ENCODE measurements at places on chromosomes 1 and 21.

GRCh38 chr1:229970714-229971113, 96.3 kb upstream of the GALNT2 start:
- DNase-seq, result no peak

GRCh38 chr1:25731148-25731547, 68.8 kb upstream of the SELENON start:
- no peak for DNase-seq

DNA sequence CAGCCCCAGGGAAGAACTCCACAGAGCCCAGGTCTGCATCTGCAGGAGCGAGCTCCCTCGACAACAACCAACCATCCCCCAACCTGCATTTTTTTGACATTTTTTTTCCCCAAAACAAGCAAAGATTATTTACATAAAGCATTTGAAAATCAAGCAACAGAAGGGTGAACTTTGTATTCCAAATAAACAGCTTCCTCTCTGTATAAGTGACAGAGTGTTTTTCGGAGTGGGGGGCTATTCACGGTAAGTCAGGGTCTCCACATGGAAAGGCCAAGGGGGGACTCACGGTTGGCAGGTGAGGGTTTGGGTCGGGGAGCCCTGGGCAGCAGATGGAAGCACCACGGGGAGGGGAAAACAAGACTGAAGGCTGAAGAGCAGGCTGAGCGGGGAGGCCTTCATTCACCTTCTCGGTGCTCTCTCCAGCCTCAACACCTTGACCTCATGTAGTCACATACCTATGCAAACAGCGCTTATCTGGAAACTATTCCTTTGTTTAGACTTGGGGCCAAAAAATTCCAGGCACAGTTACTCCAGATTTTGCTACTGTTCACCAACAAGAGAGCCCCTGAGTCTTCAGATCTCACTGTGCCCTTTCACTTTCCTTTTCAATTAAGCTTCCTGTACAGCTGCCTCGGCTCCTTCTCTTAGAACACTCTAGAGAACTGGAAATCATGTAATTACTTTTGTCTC, 27.6 kb downstream of the C2CD2 start:
- no peak for DNase-seq

DNA sequence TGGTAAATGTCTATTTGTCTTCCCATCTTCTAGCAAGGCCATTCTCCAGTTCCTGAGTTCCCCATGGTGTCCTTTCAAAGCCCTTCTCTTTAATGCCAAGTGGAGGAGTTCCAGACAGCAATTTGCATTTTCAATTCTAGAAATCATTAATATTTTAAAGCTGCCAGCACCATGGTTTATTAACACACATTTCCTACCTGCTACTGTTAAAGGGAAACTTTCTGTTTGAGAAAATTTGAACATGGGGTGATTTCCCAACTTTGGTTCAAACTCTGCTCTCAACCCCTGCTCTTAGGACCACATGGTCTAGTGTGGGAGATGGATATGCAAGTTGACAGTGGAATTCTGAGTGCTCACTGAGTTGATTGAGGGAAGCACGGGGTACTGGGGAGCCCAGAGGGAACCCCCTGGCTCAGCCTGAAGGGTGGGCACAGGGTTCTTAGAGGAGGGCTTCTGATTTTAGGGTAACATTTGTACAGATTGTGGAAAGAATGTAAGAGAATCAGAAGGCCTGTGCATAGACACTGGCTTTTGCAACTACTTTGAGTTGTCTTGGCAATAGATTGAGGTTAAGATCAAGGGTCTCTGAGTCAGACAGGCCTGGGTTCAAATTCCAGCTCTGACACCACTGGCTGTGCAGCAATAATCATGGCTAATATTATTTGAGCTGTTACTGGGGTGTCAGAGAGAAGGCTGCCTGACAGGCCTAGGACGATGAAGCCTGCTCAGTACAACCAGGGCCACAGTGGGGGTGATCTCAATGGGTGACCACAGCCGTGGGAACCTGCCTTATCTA, 97.8 kb downstream of the BEND5 start:
- no peak for DNase-seq

GRCh38 chr1:219670426-219671149, 57.7 kb upstream of the ZC3H11B start:
- no peak for DNase-seq

DNA sequence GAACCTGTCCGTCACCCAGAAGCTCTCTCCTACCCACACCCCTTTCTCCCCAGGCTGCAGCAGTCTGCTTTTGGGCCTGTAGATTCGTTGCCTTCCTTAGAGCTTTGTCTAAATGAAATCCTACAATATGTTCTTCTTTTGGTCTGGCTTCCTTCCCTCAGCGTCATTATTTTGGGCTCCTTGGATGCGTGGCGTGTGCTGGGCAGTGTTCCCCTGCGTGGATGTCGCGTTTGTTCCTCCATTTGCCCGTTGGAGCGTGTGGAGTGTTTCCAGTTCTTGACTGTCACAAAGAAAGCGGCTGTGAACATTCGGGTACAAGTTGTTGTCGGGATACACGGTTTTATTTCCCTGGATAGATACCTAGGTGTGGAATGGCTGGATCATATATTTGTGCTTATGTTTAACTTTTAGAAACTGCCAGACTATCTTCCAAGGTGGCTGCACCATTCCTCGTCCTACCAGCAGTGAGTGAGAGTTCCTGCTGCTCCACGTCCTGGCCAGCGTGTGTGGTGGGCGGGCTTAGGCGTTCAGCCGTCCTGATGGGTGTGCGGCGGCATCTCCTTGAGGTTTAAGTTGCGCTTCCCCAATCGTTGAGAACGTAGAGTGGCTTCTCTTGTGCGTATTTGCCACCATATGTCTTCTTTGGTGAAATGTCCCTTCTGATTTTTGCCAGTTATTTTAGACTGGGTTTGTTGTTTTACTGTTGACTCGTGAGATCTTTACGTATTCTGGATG, 31.7 kb downstream of the SKI start:
- no peak for DNase-seq

DNA sequence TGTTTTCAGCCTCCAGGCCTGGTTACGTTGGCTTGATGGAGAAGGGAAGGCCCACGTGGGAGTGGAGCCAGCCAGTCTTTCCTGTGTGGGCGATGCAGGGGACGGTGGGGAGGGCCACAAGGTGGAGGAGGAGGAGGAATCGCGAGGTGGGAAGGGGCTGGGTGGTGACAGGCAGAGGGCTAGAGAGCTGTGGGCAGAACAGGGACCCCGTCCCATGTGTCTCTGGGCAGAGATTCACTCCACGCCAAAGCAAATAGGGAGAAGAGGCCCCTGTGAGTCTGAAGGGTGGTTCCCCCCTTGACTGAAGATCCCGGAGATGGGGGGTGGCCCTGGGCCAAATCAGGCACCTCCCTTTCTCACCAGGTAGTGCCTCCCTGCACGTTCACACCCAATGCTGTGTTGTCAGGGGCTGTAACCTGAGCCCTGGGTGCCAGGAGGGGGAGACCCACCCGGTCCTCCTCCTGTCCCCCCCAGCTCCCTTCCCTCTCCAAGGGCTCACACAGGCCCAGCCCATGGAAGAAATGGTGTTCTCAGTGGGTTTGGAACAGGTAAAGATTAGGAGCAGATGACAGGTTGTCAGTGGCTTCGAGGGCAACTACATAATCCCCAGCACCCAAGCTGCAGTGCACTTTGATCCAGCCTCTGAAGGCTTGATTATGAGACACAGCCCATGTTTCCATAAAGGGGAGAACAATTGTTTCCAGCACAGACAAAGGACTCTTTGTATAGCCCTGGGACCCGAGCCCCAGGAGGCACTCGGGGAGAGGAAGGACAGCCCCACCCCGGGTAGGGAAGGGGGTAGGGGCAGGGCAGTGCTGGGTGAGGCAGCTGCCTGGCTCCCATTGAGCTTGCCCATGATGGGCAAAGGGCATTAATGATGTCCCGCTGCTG, 37.7 kb upstream of the GPR37L1 start:
- DNase-seq, result no peak

DNA sequence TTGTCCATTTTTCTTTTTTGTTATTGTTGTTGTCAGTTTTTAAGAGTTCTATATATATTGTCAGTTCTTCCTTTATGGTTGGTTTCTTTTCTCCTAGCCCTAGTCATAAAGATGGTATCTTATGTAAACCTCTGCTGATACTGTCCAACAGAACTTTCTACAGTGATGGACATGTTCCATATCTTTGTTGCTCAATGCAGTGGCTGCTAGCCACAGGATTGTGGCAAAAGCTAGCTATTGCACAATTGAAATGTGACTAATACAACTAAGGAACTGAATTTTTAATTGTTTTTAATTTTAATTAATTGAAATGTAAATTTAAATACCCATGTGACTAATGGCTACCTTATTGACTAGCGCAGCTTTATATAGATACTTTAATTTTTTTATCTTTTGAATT, 411.8 kb upstream of the PTBP2 start:
- DNase-seq, result no peak

DNA sequence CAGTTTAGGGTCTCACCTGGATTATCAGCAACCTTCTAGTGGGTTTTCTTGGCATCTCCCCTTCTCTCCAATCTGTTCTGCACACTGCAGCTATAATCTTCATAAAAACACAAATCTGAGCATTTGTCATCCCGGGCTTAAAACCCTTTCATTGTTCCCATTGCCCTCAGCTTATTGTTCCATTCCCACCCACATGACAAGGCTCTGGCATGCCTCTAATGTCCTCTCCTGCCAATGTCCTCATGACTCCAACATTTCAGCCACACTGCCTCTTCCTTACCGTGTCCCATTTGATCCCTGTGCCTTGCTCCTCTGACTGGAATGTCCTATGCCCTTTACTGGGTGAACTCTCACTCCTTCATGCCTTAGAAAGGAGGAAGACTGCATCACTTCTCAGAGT, 7.5 kb upstream of the DPH2 start:
- DNase-seq, result no peak

GRCh38 chr1:147837129-147837963, 65.2 kb upstream of the GJA8 start:
- no peak for DNase-seq

DNA sequence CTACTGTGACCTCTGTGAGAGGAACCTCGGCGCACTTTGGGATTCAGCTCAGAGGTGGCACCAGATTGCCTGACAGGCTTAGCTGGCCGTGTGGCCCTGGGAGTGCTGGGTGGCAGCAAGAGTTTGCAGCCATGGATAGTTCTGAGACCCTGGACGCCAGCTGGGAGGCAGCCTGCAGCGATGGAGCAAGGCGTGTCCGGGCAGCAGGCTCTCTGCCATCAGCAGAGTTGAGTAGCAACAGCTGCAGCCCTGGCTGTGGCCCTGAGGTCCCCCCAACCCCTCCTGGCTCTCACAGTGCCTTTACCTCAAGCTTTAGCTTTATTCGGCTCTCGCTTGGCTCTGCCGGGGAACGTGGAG, 67.5 kb downstream of the DISC1 start:
- DNase-seq, result no peak

DNA sequence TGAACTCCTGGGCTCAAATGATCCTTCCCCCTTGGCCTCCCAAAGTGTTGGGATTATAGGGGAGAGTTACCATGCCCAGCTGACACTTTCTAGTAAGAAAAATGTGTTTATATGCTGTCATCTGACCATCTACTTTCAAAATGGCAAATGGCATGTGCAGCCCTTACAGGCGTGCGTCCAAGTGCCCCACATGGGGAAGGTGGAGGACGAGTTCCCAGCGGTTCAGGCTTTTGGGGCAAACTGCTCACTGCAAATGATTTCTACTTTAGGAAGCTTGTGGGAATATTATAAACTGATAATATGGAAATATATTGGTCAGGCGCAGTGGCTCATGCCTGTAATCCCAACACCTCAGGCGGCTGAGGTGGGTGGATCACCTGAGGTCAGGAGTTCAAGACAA, 41.5 kb upstream of the NADK start:
- no peak for DNase-seq

DNA sequence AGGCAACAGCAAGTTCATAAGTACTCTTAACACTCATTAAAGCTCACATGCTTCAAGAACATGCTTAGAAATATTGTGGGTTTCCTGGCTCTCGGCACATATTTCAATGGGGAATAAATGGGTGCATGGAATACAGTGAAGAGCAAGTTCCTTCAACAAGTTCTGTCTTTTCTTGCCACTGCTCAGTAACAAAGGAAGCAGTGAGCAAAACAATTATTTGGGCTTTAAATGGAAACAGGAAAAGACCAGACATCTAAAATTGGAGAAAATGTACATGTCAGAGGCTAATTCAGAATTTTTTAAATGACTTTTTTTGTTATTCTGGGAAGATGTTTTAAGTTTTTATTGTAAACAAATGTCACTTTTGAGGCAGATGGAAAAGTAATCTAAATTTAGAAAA, 478.7 kb downstream of the SETD4 start:
- no peak for DNase-seq

GRCh38 chr1:8213676-8214075, 104.2 kb upstream of the SLC45A1 start:
- DNase-seq, result no peak

- no peak for DNase-seq
These were observed 27.6 kb downstream of the SKI start for GRCh38 chr1:2255420-2256369.

DNA sequence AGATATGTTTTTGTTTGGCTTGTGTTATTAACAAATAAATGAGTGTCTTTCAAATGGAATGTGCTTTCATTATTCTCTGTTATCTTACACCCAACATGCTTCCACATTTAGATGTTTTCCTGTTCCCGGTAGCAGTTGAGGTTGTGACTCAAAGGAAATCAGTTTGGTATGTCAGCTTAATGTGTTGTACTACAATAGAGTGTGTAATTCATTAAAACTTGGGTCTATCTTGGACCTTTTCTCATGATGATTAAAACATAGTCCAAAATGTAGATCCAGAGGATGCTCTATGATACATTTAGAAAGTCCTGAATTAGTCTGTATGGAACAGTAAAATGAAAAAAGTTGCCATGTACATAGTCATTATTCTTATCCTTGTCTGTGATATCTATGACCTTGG, 26.7 kb downstream of the RTCA start:
- DNase-seq, result no peak

- no peak for DNase-seq
These were observed 22.2 kb downstream of the TOMM20 start for GRCh38 chr1:235106457-235106856.

- no peak for DNase-seq
These were observed 13.8 kb upstream of the BOLA1 start for GRCh38 chr1:149885339-149886120.

- no peak for DNase-seq
These were observed 1.0 kb upstream of the S100B start for GRCh38 chr21:46605767-46606426.

- no peak for DNase-seq
These were observed 9.9 kb upstream of the IL22RA1 start for GRCh38 chr1:24152631-24153494.

DNA sequence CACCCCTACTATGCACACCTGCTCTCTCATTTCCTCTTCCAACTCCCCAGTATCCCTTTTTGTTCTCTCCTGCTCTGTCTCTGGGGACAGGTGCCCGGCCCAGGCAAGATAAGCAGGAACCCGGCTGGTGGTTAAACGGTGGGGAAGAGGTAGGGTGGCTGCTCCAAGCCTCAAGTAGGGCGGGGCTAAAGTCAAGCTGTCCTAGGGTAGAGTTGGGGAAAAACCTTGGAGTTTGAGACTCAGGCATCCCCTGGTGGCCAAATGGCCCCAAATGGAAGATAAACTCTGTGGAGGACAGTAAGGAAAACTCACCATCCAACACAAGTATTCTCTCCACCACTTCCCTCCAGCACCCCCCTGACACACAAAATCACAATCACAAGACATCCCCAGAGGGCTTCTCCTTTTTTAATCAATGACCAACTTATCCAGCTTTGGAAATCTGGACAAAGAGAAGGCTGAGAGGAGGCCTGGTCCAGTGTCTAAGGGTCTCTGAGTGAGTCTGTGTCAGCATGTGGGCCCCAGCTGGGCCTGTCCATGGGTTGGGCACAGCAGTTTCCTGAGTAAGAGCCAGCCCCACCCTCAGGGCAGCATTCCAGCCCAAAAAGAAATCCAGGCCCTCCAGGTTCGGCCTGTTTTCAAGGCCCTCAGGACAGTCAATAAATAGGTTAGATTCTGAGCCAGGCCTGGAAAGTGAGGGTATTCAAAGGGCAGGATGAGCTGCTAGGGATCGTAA, 9.8 kb downstream of the POMGNT1 start:
- DNase-seq, result no peak

Measured in cortex of kidney (tissue), 1 donor.